ENCODE measurements at places on chromosomes 16 and 17.

GRCh38 chr17:72702136-72702735 lies 390.3 kb downstream of the SLC39A11 start:
- no peak for DNase-seq

DNA sequence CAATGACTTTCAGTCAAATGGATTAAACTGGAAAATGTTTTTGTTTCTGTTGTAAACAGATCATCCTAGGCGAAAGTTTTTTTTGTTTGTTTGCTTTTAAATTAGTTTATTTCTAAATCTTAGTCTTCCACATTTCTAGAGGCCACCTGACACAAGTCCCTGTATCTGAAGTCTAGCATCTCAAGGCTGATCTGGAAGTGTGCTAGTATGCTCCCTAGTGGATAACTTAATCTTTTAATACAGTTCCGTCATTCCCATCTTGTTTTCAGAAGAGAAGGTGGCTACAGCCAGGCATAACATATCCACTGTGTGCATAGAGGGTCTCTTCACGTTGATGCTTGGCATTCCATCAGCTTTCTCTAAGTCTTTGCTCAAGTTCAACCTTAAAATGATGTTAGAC lies 7.6 kb downstream of the IFT20 start:
- no peak for DNase-seq

DNA sequence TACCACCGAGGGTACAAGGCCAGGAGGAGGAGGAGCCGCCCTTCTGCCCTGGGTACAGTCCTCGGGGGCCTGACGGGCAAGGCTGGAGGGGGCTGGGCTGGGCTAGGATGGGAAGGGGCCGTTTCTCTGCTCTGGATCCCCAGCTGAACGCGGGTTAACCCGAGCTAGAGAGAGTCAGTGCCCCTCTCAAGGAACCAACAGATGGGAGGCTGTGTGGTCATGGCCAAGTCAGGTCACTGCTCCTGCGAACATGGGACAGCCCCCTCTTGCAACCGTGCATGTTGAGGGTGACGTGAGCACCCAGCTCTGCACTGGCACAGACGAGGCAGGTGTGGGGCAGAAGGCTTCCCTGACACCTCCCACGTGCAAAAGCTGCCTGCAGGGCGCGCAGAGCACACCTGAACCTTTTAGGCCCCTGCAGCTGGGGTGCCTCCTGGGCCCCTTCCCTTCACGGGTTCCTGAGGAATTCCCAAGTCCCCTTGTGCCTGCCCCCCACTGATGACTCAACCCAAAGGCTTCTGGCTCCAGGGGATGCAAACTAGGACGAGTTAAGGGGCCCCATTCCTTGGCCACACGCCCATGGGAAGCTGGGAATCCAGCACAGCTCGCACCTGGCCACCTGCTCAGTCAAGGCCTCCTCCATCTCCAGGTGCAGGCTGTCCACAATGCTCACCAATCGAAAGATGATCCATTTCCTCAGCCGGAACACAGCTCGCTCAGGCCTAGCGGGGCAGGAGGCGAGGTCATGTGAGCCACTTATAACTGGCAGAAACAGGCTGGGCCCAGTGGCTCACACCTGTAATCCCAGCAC lies 6.3 kb downstream of the MYBBP1A start:
- DNase-seq = no peak

GRCh38 chr17:2854143-2855055 lies 58.2 kb downstream of the RAP1GAP2 start:
- DNase-seq = no peak

DNA sequence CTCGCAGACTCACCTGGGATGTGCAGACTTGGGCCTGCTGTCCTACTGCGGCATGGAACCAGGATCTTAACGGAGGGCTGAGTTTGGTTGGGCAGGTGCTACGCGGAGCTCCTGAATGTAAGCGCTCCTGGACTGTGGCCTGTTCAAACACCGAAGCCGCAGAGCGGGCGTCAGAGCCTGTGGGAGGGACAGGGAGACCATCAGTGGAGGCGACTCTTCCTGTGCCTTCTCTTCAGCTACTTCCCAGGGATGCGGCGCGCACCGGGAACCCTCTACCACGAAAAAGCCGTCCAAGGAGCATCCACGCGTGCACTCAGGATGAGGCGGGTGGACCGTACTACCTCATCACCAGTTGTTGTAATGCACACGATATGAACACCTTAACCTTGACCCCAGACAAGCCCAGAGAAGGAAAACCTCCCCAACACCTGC lies 2.0 kb downstream of the USP36 start:
- no peak for DNase-seq

- DNase-seq = no peak
These were observed 43.1 kb downstream of the PIK3R5 start for GRCh38 chr17:8922451-8922850.

- DNase-seq = no peak
These were observed 31.2 kb upstream of the TENT4B start for GRCh38 chr16:50121721-50122445.

- DNase-seq = no peak
These were observed 19.1 kb upstream of the PHKG2 start for GRCh38 chr16:30728899-30729672.

- no peak for DNase-seq
These were observed 18.0 kb downstream of the ALOX12B start for GRCh38 chr17:8069587-8069860.

DNA sequence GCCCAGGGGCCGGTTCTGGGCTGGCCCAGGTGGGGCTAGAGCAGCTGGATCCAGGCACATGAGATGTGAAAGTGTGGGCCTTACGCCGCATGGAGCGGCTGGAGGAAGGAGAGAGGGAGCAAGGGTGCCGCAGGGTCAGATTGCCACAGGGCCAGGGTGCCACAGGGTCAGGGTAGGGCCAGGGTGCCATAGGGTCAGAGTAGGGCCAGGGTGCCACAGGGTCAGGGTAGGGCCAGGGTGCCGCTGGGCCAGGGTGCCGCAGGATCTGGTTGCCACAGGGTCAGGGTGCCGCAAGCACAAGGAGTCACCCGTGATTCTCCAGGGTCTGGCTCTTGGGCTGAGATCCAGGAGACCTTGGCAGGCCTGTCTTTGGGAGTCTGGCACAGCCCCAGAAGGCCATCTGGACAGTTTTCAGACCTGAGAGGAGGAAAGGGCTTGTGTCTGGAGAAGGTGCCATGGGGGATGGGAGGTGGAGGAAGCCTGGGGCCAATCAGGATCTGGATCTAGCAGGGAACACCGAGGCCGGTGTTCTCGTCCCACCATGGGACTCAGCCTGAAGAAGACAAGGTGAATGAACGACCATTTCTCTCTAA lies 13.1 kb upstream of the LASP1NB start:
- no peak for DNase-seq

GRCh38 chr16:73094371-73094770 lies 46.4 kb upstream of the ZFHX3 start:
- DNase-seq = no peak

DNA sequence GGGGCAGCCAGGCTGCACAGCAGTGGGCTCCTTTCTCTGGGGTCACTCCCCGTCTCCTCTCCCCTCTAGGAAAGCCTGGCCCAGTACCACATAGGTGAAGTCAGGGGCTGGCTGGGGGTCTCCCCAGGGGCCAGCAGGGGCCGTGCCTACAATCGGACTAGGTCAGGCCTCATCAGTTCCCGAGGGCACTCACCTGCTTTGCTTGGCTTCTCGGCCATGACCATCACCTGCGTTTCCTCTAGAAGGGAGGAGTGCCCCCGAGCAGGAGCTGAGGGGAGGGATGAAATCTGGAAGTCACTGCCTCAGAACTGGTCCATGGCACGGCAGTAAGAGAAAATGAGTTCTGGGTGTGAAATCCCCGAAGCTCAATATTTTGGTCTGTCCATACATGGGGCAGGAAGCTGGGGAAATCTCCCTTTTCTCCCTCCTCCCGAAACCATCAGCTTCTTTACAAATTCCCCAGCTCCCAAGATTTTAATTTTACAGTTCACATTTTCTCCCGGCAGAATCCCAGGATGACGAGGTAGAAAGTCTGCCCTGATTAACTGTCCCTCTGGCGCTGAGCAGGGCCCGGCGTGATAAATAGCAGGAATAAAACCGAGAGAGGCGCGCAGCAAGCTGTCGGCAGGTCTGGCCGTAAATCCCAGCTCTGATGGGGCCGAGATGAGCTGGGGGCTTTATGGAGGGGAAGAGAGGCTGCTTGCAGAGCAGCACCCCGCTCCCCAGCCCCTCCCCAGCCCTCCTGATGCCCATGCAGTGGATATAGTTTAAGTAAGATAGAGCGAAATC lies 172.1 kb downstream of the RBFOX3 start:
- DNase-seq = no peak

DNA sequence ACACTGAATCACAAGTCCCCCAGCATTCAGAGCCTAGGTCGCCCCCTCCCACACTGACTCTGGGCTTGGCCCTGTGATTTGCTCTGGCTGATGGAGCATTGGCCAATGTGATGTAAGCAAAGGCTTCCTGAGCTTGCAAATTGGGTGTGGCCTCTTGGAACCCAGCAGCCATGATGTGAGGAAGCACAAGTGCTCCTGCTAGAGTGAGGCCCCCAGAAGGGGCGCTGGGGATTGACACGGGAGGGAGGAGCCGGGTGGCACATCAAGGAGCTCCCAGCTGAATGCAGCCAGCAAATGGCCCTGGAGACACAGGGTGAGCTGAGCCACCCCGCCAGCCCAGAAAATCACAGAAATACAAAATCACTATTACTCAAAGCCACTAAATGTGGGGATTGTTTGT lies 308.5 kb downstream of the C16orf95 start:
- no peak for DNase-seq

DNA sequence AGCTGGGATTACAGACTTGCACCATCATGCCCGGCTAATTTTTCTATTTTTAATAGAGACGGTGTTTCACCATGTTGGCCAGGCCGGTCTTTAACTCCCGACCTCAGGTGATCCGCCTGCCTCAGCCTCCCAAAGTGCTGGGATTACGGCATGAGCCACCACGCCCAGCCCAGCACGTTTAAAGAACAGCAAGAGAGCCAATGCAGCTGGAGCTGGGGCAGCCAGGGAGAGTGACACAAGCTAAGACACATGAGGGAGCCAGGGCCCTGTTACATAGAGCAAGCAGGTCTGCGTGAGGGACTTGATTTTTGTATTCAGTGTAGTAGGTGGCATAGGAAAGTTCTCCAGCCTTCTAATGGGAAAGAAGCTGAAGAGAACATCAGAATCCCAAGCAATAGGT lies 21.7 kb upstream of the GOSR2 start:
- DNase-seq = no peak

Measured in stimulated activated CD8-positive, alpha-beta memory T cell treated with anti-CD3 and anti-CD28 coated beads, Interleukin-2, amount 100 ng/mL, for 48 hours (primary cell).